NCI-H345 (cell line): ENCODE measurements at places on chromosomes 4 and X.

DNA sequence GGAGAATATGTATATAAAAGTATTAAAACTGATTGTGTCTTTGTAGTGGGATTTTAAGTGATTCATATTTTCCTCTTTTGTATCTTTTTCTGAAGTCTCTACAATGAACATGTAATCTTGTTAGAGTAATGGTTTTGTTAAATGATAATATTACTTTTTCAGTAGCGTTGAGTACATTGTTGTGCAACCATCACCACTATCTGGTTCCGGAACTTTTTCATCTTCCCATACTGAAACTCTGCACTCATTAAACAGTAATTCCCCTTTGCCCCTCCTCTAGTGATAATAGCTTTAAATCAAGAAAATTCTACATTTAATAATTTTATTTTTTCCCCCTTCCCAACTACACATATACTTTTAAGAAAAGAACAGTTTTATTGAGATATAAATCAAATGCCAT lies 23.3 kb downstream of the SHROOM3 start:
- DNase-seq: no peak

DNA sequence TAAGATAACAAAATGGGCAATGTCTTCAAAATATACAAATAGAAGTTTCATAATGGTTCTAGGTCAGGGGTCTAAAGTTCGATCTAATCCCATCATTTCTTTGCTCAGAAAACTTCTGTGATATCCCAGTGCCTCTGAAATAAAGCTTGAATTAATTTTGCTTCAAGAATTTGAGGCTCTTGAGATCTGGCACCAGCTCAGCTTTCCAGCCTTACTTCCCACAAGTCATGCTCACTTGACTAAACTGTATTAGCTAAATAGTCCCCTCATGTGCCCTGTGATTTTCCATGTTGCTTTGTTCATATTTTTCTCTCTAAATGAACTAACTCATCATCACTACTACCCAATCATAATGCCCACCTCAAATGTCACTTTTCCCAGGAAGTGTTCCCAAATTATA lies 50.8 kb upstream of the MBNL3 start:
- no peak for DNase-seq

DNA sequence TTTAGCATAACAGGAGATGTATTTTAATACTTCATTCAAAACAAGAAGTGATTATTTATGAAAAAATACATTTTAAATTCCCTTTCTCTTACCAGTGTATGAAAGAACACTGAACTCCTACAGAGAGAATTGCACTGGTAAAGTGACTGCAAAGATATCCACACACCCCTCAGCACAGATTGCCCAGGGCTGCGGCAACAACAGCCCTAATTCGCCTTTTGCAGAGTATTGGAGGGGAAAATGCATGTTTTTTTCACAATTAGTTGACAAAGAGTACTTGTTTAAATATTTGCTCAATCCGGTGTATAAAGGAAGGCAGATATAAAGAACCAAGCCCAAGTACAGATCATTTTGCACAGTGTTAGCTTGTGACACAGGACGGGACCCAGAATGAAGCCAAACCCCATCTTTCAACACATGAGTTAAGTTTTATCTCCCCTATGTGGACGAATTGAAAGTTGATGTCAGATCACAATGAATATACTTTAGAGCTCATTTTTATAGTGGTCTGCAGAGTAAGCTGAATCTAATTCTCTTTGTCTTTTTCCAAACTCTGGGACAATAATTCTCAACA lies 551.4 kb upstream of the IGFBP7 start:
- no peak for DNase-seq

GRCh38 chr4:14659286-14659685 lies 343.0 kb upstream of the CPEB2 start:
- DNase-seq: peak; percentile 11

GRCh38 chr4:185735866-185736400 lies 76.1 kb downstream of the SORBS2 start:
- DNase-seq: no peak

- DNase-seq: no peak
Observed at GRCh38 chr4:163806653-163807052, 312.2 kb downstream of the TMA16 start.

- DNase-seq: no peak
Observed at GRCh38 chr4:54445866-54446265, 211.9 kb upstream of the KIT start.

GRCh38 chr4:81632581-81633299 lies 161.0 kb upstream of the RASGEF1B start:
- no peak for DNase-seq

DNA sequence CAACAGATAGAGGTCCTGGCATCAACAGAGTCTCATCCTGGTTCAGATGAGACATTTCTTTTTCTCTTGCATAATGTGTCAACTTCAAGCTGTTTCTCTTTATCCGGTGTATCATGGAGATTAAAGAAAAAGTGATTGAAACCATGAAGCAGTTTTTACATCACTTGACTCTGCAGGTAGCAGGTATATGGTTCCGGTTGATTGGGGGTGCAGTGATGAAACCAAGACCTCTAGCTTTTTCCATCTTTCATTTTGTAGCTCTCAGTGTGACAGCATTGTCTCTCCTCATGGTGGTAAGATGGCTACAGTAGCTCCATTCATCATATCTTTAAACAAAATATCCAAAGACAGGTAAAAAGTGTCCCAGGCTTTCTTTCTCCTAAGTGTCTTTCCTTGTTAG lies 2.4 kb upstream of the HOPX start:
- no peak for DNase-seq

- DNase-seq: no peak
Observed at GRCh38 chr4:11735651-11736050, 307.0 kb upstream of the HS3ST1 start.

DNA sequence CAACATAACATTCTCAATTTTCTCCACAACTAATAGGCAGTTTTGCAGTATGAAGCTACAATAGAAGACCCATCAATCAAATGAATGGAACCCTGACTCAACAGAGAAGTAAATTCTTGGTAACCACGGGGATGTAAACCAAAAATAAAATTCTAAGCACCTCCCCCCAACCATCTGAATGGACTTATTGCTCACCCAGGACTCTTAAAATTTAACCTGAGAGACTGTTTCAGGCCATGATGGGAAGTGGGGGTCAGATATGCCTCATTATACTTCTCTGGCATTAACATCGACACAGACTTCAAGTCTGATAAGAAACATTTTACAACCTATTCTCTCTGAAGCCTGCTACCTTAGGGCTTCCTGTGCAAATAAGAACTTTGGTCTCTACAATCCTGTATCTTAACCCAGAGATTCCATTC lies 620.9 kb downstream of the TLL1 start:
- DNase-seq: no peak

DNA sequence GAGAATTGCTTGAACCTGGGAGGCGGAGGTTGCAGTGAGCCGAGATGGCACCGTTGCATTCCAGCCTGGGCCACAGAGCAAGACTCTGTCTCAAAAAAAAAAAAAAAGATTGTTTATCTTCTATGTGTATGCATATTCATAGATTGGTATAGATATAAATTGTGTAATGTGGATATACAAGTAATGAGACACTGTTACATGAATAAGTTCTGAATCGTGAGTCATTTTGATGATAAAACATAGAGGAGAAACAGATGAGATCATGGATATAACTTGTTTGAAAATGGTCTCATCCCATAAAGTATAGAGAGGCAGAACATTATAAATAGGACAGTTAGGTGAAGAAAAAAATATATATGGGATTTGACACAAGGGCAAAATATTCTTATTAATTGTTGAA lies 628.0 kb downstream of the IL1RAPL1 start:
- DNase-seq: no peak

- peak; percentile 34 for DNase-seq
Observed at GRCh38 chr4:110005461-110006056, 92.9 kb downstream of the EGF start.

DNA sequence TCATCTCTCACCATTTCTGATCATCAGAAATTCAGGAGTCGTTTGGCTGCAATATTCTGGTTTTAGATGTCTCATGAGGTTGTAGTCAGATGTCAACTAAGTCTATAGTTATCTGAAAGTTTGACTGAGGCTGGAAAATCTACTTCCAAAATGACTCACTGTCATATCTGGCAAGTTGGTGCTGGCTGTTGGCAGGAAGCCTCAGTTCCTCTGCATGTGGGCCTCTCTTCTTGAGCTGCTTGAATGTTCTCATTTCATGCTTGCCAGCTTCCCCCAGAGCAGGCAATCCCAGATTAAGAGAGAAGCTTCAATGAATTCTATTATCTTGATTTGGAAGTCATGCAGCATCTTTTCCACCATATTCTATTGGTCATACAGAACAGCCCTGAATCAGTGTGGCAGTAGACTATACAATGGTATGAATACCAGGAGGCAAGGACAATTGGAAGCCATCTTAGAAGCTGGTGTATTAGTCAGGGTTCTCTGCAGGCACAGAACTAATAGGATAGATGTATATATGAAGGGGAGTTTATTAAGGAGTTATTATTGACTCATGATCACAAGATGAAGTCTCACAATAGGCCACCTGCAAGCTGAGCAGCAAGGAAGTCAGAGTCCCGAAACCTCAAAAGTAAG lies 46.8 kb upstream of the ELF2 start:
- DNase-seq: no peak

DNA sequence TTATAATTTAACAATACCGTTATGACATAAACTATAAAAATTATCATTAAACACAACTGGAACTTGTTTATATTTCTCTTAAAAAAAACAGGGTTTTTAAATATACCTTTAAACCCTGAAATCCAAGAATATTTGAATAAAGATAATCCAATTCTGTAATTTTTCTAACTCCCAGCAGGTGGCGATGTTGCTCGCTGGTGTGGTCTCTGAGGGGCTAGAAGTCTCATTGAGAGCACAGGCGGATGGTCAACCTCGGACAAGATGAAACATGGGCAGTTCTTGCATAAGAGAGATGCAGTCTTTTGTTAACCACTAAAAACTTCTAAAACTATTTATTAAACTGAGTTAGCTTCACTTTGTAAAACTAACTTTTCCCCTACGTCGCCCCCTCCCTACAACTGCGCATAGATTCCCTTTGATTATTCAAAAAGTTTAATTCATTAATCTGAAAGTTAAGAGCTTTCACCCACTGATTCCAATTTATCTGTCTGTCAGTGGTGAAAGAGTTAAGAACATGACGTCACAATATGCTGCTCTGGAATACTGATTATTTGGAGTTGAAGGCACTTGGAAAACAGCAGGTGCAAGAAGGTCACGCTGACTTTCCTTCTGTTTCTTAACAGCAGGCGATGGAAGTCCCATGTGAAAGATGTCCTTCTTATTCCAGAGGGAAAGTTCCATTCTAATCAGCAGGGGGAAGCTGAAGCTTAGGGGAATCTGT lies 29.5 kb downstream of the DMP1 start:
- DNase-seq: peak; percentile 35

GRCh38 chr4:145099653-145100052 lies 1.5 kb downstream of the ABCE1 start:
- no peak for DNase-seq

DNA sequence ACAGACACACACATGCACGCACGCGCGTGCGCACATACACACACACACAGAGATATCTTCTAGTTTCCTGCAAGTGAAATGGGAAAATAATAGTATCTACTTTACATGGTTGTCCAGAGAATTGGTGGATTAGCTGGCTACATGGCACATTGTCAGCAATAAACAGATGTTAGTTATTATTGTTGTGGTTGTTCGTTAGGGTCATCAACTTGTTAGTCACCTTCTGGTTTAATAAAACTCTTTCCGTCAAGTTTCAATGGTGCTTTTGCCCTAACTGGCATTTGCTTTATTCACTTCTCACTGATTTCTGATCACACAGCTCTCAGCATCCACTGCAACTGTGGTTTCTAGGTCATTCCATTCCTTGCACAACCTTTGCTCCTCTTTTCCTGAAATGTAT lies 25.4 kb upstream of the RASL11B start:
- no peak for DNase-seq

- DNase-seq: peak; percentile 48
Observed at GRCh38 chrX:144586756-144587155, 660.5 kb upstream of the SPANXN1 start.

DNA sequence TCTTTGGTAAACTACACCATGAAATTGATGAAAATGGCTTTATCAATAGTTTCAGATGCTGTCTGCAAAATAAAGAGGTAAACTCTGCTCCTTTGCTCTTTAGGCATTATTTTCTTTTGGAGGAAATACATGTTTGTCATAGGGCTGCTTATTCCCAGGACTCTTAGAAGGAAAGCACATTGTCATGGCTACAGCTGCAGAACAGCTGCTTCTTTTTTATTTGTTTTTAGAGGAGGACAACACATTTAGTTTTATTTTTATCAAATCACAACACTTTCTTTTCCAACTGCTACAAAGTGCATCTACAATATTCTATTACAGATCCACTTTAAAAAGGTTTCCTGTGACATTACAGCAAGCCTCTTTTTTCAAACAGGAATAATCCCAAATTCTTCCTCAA lies 12.7 kb upstream of the HPF1 start:
- DNase-seq: no peak
